Midbrain (tissue), 1 donor: ENCODE measurements at places on chromosomes 1 and 21.

- no peak for DNase-seq
These were observed 5.7 kb downstream of the IL23R start for GRCh38 chr1:67171978-67172377.

DNA sequence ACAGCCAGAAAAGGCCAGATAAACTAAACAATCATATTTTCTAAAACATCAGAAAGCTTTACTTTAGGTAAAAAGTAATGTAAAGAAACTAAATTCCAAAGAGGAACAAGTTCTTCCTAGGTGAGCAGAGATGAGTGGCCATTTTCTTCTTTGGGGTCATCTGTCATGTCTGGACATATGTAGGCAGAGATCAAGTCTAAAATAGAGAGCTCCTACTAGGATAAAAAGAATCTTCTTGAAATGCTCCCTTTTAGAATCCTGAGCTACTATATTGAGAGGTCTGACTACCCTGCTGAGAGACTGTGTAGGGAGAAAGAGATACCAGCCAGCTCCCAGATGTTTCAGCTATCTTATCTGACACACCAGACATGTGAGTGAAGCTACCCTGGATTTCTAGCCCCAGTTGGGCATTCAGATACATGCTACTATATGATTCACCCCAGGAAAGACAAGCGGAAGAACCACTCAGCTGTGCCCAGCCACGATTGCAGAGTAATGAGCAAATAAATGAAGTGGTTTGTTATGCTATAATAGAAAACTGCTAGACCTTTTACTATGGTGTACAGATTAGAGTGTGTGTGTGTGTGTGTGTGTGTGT lies 80.1 kb downstream of the TTLL7 start:
- no peak for DNase-seq

GRCh38 chr1:201169203-201169602 lies 14.9 kb upstream of the TMEM9 start:
- DNase-seq = no peak

GRCh38 chr21:26096494-26097371 lies 73.8 kb downstream of the APP start:
- no peak for DNase-seq

GRCh38 chr1:54136269-54136896 lies 16.4 kb downstream of the CDCP2 start:
- no peak for DNase-seq

GRCh38 chr1:8858112-8858668 lies 20.3 kb downstream of the ENO1 start:
- no peak for DNase-seq

- DNase-seq = no peak
These were observed 26.5 kb downstream of the ERG start for GRCh38 chr21:38471766-38472165.

GRCh38 chr21:33254766-33255165 lies 11.4 kb upstream of the IL10RB start:
- no peak for DNase-seq

- no peak for DNase-seq
These were observed 32.1 kb downstream of the JAK1 start for GRCh38 chr1:64934115-64934877.

- no peak for DNase-seq
These were observed 39.8 kb downstream of the SLC37A1 start for GRCh38 chr21:42553435-42553834.

DNA sequence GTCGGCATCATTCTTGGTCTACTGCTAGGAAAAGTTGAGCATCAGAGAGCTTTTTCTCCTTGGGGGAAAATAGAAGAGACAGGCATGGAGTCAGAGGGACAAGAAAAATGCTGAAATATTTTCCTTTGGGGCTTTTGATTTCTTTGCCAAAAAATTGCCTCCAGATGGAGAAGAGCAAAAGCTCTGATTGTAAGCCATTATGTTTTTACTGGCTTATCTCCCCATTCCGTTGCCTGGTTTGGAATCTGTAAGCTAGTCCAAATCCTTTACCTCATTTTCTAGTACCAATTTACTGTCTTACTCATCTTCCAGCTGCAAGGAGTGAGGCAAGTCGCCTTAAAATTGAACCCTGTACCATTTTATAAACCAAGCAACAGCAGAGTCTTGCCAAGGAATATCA lies 23.3 kb upstream of the NBL1 start:
- DNase-seq = no peak
